ENCODE measurements at places on chromosomes 5 and 9.

DNA sequence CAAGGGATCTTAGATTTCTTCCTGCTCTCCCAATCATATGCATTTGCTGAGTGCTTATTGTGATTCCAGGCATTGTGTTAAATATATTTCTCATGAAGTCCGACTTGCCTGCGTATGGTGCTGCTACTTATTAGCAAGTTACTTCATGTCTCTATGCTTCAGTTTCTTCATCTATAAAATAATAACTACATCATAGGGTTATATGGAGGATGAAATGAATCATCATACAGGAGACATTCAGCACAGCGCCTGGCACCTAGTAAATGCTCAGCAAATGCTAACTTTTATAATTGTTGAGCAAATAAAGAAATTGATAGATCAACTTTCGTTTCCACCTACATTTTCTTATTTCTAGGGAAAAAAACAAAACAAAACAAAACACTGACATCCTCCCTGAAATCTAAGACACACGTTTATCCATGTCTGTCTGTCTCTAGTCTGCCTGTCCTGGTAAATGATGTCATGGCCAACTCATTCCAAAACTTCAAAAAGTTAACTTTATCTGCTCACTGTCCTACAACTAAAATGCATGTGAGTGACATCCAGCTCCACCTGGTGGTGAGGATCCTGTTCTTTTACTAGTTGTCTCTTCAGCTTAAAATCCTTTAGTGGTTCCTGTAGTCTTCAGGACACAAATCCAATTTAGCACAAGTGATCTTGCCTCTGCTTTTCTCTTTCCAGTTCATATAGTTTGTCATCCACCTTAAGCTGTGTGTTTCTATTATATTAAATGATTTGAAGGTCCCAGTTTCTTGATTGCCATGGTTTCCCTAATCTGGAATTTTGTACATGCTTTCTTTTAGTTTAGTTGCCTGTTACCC is 27.7 kb downstream of the PPP3R2 start:
- DNase-seq: peak; percentile 50

DNA sequence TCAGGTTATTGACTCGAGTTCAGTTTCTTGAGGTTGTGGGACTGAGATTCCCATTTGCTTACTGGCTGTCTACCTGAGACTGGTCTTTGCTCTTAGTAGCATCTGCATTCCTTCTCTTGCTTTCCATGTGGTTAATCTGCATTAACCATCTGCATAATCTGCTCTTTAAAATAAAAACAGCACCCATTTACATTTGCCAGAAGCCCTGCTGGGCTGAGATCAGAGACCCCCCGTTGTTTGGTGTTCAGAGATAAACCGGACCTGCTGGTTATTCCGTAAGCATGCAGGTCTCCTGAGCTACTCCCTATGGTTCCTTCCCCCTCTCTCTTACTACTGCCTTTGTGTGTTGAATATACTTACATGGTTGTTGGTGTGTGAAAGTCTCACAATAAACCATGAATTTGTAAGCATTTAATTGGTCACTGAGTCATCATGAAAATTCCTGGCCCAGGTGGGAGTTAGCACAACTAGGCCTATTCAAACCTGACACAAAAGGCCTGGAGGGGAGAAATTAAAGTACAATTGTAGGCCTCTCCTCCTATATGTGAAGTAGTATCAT is 396.7 kb downstream of the MRPS30 start:
- no peak for DNase-seq

DNA sequence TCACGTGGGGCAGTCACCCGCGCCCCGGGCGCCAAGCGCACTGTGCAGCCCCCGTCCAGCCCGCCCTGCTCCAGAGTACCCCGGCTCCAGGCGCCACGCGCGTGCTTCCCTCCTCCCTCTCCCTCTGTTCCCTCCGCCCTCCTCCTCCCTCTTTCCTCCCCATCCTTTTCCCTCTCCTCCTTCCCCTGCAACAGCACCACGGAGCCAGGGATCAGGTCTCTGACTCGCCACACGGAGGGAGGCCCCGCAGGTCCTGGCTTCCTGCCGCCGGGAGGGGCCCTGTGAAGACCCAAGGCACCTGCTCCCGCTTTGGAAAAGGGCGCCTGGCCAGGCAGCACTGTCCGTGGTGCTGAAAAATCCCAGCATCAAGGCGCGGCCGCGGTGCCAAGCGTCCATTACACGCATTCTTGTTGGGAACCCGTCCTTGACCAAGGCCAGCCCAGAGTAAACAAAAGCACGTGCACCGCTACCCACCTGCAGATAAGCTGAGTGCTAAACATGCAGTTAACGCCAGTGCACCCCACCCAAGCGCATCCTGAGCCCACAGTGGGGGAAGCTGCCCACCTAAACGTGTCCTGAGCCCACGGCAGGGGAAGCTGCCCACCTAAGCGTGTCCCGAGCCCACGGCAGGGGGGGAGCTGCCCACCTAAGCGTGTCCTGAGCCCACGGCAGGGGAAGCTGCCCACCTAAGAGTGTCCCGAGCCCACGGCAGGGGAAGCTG is 21.7 kb downstream of the SLC6A18 start:
- DNase-seq: peak; percentile 17

GRCh38 chr9:127942216-127943010 is 4.8 kb upstream of the DPM2 start:
- DNase-seq: no peak

- DNase-seq: peak; percentile 17
These were observed 37.4 kb downstream of the CSNK1G3 start for GRCh38 chr5:123549256-123549904.

GRCh38 chr5:38546691-38547146 is 9.7 kb downstream of the LIFR start:
- no peak for DNase-seq

DNA sequence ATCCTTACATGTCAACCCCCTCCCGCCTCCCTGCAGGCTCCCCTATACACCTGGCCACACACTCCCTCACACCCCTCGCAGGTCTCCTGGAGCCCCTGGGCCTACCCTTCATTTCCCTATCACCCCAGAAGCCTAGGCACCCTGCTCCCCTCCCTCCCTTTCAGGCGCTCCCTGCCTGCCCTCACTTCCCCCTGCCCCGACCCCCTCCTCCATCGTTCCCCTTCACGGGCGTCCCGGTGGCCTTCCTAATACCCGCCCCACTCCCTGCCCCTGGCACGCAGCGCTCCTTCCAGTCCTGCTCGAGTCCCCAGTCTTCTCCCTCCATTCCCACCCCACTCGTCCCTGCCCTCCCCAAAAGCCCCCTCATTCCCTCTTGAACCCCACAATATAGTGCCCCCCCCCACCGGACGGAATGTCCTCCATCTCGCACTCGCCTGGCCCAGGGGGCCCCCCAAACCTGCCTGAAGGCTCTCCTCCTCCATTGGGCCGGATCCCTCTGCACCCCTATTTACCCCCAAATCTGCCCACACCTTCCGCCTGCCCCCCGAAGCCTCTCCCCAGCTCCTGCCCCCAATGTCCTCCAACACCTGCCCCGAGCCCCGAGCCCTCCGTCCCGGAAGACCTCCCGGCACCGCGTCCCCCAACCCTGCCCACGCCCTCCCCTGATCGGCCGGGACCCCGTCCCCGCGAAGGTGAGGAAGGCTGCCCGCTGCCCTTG is 746 bp downstream of the STRBP start:
- DNase-seq: peak; percentile 9

- DNase-seq: no peak
These were observed 5.2 kb downstream of the HAPLN1 start for GRCh38 chr5:83715236-83716065.

GRCh38 chr9:5838884-5839571 is 6.1 kb upstream of the ERMP1 start:
- DNase-seq: no peak

- DNase-seq: no peak
These were observed 14.3 kb downstream of the GAPT start for GRCh38 chr5:58505502-58505901.

GRCh38 chr9:101140764-101141163 is 112.2 kb downstream of the PLPPR1 start:
- no peak for DNase-seq

DNA sequence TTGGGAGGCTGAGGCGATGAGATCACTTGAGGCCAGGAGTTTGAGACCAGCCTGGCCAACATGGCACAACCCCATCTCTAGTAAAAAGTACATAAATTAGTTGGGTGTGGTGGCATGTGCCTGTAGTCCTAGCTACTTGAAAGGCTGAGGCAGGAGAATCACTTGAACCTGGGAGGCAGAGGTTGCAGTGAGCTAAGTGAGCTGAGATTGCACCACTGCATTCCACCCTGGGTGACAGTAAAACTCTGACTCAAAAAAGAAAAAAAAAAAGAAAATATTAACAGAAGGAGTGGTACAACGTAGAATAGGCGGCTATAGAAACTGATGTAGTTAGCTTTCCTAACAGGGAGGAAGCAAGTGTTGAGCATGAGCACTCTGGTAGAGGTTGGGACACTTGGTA is 59.9 kb downstream of the PBX3 start:
- no peak for DNase-seq

GRCh38 chr9:91259162-91259561 is 102.6 kb downstream of the AUH start:
- no peak for DNase-seq

GRCh38 chr9:136180586-136180985 is 24.3 kb downstream of the LHX3 start:
- no peak for DNase-seq

GRCh38 chr9:131043646-131044045 is 34.7 kb downstream of the LAMC3 start:
- DNase-seq: no peak

- no peak for DNase-seq
These were observed 717 bp upstream of the NCS1 start for GRCh38 chr9:130171226-130172148.

- no peak for DNase-seq
These were observed 92.1 kb upstream of the FSD1L start for GRCh38 chr9:105355781-105356180.

DNA sequence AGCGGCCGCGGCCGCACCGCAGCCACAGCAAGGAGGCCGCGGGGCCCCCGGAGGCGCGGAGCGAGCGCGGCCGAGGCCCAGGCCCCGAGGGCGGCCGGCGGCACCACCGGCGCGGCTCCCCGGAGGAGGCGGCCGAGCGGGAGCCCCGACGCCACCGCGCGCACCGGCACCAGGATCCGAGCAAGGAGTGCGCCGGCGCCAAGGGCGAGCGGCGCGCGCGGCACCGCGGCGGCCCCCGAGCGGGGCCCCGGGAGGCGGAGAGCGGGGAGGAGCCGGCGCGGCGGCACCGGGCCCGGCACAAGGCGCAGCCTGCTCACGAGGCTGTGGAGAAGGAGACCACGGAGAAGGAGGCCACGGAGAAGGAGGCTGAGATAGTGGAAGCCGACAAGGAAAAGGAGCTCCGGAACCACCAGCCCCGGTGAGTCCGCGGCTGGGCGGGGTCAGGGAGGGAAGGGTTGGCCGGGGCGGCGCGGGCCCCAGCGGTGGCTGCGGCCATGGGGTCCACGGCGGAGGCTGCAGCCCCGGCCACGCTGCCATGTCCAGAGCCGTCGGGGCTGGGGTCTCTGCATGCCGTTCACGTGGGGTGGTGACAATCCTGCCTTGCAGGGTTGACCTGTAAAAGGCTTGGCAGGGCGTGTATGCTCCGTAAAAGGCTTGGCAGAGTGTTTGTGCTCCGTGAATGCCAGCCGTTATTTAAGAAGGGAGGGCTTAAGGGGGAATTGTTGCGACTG is 146.0 kb downstream of the CACNA1B start:
- DNase-seq: no peak

GRCh38 chr9:12631866-12632265 is 61.3 kb upstream of the TYRP1 start:
- DNase-seq: no peak

- DNase-seq: no peak
These were observed 485.6 kb downstream of the ZSWIM6 start for GRCh38 chr5:61817472-61818326.

Measured in activated CD4-positive, alpha-beta T cell treated with anti-CD3 and anti-CD28 coated beads, Interleukin-2, amount 50 U/mL, for 48 hours (primary cell).